Esophagus squamous epithelium (tissue), 5 donors: ENCODE measurements at places on chromosomes 5 and 9.

DNA sequence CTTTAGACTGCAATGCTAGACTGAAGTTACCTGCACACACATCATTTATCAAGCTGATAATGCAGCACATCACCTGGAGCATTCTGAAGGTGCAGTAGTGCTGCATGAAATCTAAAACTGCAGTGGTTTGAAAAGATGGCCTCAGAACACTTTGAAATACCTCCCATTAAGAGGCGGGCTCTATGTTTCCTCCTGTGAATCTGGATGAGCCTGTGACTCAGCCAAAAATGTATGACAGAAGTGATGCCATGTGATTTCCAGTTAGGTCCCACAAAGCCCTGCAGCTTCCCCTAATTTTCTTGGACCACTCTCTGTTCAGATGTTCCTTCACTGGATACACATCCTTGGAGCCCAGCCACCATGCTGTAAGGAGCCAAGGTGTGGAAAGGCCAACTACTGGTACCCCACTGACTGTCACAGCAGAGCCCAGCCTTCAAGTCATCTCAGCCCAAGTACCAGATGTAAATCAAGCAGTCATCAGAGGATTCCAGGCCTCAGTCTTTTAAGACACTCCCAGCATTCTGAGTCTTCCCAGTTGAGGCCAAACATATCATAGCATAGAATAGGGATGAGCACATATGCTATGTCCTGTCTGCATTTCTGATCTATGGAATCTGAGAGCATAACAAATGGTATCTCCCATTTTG is 27.2 kb upstream of the DEPDC1B start:
- no peak for DNase-seq

DNA sequence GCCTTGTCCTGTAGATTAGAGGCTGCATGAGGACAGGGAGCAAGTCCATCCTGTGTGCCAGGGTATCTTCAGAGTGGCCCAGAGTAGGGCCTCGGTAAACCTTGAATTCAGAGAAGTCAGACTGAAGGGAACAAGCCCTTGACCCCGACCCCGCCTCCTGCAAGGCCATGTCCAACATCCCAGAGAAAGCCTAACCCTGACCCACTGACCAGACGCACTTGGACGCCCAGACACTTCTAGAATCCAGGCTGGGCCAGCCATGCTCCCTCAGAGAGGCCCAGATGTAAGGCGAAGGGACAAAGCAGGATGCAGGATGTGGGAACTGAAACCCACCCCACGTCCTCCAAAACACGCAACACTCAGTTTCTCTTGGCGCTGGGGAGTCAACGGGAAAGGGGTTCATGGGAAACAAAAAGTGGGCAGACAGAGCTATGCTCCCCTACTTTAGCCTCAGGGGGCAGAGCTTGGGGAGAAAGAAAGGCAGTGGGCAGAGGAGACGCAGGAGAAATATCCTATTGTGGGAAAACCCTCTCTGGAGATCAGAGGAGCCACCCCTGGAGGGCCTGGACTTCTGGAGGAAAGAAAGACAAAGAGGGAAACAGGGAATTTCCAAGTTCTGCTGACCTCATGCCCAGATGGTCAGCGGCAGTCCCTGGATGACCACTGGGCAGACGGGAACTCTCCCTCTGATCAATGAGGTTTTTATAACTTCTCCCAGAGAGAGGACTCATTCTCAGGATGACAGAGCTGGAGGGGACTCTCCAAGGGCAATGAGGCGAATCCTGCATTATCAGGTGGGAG is 13.0 kb downstream of the TNIP1 start:
- no peak for DNase-seq

DNA sequence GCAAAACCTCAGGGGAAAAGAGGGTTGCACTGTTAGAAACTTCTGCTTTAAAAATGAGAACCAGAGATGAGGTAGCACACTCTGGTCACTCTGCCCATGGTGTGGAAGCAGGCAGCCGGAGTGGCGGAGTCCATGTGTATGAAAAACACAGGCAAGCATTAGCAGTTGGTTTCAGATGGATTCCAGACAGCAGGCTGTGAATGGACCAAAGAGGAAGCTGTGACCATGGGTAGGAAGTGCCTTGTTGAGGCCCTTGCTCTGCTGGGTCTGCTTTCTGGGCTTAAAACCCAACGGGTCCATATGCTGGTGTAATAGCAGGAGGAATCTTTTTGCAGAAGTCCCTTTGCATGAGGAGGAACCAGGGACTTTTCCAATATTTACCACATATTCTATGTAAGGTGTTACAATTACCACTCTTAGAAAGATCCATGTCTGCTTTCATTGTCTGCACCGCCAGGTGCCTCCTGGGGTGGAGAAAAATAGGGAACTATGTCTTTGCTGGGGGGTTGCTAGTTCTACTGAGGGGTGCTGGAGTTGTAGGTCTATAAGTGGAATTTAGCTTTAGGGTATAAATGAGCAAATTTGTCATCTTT is 77.0 kb downstream of the ANKRD55 start:
- DNase-seq, result no peak

DNA sequence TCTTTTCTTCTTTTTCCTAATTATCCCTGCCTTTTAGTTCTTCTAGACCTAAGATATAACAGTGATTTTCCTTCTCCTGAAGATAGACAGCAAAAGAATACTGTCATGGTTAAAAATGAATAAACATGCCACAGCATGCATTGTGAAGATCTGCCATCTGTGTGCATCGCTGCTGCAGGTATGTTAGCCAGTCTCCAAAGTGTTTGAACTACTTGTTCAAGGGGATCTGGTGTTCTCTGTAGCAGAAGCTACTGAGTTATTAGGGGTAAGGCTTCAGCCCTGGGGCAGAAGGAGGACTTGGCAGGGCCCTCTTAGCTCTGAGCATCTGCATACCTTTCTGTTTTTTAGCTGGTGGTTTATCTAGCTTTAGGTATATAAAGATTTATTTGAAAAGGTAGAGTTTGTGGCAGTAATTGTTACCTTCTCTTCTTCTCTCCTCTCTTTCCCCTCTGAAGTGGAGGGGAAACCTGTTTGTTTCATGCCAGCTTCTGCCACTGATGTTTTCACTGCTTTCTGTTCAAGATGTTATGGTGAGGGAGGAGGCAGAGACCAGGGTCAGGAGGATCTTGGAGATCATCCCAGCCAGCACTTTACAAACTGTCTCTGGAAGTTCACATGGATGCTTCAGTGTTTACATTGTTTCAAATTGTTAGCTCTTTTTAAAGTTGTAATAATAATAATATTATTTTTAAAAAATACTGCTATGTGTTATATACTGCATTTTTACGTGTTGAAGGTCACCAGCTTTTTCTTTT is 25.2 kb downstream of the GALNT10 start:
- no peak for DNase-seq

- DNase-seq, result no peak
Observed at GRCh38 chr9:136488247-136489214, 5.7 kb upstream of the SEC16A start.
